Activated T-helper 9 cell treated with anti-CD3 and anti-CD28 coated beads, Interleukin-2, amount 50 U/mL, for 16 hours (primary cell): ENCODE measurements at places on chromosomes 3 and 15.

DNA sequence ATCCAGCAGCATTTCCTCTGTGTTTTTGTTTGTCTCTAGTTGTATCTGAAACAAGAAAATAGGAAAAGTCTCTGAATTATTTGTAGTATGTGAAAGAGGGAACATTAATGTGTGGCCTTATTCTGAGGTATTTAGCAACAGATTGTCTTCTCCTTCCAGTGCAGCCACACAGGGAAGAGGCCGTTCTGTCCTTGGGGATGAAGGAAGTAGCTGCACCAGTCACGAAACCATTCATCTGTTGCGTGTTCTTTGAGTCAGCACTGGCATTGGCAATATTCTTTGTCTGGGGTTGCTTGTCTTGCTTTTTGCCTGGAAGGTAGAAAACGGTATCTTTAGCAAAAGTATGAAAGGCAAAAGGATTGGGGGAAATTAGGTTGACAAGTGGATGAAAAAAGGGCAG lies 91.6 kb downstream of the CDIN1 start:
- no peak for DNase-seq

DNA sequence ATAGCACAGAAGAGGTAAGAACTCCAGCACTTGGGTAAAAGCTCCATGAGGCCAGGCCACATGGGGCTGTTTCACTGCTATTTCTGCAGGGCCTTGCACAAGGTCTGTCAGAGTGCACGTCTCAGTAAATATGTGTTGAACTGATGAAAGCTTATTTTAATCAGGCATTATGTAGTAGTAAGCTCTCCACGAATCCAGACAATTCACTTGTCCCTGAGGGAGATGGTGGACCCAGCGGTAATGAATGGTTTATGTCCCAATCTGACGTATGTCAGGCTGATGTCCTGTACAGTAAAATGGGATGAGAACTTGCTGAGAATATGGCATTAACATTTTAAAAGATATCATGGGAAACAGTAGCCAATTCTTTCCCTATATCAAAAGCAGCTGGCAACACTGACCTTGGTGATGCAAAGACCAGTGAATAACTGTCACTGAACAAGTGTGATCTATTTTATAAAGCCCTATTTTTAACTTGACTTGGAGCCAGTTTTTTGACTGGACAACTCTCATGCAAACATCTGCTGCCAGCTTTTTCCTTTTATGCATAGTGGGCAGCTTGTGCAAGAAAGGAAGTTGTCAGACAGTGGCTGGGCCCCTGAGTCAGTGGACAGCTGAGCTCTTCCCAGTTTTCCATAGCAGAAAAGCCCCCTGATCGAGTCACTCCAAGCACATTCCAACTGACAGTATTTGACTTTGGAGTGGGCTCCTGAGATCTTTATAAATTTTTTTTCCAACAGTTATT lies 519.8 kb upstream of the MDFIC2 start:
- DNase-seq, result no peak

DNA sequence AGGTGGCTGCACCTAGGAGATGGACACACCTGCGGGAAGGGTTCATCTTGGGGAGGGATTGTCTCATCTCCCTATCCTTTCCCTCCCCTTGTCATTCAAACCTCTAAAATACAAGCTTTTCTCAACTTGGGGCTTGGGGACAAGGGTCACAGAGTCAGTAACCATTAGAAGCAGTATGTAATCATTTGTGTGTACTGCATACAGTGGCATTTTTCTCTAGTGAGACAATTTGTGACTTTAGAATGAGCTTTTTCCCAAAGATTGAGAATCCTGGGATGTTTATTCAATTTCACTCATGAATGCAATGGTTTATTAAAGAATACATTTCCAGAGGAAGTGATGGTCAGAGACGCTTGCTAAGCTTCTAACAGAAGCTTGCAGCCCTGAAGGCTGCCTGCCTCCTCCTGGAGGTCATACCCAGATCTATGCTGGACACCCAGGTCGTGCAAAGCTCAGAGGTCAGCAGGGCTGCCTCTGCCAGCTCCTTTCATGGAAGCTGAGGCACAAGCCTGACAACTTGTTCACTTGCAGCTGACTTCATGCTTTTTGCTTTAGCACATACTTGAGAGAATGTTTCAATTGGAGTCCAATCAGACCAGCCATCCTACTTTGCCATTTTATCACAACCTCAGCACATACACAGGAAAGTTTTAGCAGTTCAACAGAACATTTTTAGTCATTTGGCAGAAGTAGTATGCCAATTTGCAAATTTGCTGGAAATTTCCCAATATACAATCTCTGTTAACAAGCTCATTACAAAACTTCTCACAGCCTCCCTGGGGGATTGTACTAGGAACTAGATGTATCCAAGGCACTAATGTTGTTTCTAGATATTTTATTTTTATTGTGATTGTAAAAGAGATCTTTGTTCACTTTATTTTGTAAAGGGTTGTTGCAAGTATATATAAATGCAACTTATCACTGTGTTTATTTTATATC lies 25.6 kb upstream of the ALDH1L1 start:
- DNase-seq, result no peak

DNA sequence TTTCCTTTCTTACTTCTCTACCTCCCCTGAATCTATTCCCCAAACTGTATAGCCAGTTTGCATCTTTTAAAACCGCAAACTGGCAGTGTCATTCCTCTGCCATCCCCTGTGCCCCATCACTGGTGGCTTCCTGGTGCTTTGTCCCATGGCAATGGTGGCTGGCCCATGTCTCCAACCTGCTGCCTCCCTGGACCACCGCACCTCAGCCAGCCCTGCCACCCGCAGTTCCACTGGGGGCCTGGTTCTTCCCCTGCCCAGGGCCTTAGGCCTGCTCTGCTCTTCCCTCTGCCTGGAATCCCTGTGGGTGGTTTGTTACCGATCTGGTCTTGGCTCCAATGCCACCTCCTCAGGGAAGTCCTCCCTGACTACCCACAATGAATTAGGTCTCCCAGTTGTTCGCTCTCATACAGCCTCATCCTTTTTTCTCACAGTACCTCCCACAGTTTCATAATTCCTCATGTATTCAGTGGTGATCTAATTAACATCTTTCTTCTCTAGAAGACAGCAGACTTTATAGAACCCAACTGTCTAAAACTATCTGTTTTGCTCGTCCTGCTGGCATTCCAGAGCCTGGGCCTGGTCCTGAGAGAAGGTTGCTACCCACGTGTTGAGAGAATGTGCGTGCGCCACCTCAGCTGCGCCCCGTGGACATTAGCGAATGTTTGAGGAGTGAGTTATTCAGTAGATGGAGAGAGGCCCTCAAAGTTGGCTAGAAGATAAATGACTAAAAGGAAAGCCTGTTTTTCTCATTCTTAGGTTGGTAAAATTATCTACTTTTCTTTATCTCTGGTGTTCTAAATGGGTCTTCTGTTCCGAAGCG lies 130.1 kb downstream of the DNAJB8 start:
- DNase-seq, result no peak

DNA sequence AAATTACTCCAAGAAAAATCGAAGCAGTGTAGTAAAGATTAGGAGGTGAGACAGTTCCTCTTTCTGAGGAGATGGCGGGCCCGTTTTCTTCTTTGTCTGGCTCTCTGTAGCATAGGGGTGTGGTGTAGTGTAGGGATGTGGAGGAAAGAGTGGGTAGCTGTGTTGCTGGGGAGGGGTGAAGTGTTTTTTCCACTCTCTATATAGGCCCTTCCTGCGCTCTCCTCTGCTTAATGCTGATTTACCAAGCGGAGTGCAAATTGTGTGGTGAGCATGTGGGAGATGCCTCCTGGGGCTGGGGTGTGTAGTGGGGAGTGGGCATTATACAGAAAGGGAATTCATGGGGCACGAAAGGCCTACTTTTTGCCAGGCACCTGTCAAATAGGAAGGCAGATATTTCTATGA lies 94.9 kb downstream of the ST6GAL1 start:
- DNase-seq, result peak; percentile 34

DNA sequence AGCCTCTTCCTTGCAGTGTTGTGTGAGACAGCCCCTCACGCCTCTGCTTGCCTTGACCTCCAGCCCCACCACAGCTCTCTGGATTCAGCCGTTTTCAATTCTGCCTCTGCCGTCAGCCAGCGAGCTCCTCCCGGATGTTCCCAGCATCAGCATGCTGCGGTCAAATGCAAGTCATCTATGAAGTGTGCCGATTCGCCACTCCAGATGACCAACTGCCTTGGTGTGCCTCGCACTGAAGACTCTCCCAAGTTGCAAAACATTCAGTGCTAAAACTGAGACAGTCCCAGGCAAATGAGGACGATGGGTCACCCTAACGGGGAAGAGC lies 30.6 kb upstream of the RASA2 start:
- DNase-seq, result no peak

GRCh38 chr15:38205526-38206272 lies 46.9 kb upstream of the SPRED1 start:
- DNase-seq, result no peak

- DNase-seq, result no peak
These were observed 800.8 kb downstream of the TUSC7 start for GRCh38 chr3:117510396-117510795.
